Right renal pelvis (tissue), 4 donors: ENCODE measurements at places on chromosomes 13 and 19. TPM values are rescaled to one million over a fixed set of nuclear protein-coding genes. Genes with fewer than 3 reads are reported as not detected.

GRCh38 chr13:60211548-60211947 lies 47.8 kb upstream of the DIAPH3 start:
- no peak for DNase-seq

CEACAM8 gene
- polyA plus RNA-seq, result 0.21 TPM

- no peak for DNase-seq
These were observed 7.7 kb upstream of the NANOS2 start for GRCh38 chr19:45922281-45922680.

- peak; percentile 19 for DNase-seq
These were observed 133.2 kb downstream of the FRY start for GRCh38 chr13:32164622-32165268.

MRPS12 gene
- polyA plus RNA-seq, result 19.8 TPM

GRCh38 chr19:690203-690602 lies 5.0 kb downstream of the PRSS57 start:
- DNase-seq, result no peak
